ENCODE measurements at places on chromosomes 3 and 15.

DNA sequence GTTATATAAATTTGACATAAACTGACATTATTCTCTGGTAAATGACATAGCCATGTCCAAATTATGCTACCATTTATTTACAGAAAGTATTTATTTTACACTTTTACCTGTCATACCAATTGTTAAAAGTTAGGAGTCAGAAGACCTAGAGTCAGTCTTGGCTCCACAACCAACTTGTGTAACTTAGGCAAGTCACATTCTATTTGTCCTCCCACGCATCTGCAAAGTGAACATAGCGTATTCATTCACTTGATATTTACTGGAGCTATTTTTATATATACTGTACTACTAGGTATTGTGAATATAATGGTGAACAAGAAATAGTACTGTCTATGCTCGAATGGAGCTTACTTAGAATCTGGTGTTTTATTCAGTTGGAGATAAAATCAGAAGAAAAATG is 78.7 kb downstream of the ZNF280D start:
- DNase-seq: no peak

DNA sequence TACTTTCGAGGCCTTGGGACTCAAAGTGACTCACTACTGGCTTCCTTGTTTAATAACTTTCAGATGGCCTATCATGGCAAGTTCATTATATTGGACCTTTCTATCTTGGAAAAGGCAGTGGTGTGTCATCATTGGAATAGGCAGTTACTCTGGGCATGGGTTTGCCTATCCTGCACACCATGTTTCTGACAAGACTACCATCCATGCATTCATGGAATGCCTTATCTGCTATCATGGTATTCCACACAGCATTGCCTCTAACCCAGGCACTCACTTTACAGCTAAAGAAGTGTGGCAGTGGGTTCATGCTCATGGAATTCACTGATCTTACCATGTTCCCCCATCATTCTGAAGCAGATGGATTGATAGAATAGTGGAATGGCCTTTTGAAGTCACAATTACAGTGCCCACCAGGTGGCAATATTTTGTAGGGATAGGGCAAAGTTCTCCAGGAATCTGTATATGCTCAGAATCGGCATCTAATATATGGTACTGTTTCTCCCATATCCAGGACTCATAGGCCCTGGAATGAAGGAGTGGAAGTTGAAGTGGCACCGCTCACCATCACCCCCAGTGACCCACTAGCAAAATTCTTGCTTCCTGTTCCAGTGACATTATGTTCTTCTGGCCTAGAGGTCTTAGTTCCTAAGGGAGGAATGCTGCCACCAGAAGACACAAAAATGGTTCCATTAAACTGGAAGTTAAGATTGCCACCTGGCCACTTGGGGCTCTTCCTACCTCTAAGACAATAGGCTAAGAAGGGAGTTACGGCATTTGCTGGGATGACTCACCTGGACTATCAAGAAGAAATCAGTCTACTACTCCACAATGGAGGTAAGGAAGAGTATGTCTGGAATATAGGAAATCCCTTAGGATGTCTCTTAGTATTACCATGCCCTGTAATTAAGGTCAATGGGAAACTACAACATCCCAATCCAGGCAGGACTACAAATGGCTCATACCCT is 1161.4 kb downstream of the SI start:
- DNase-seq: no peak

GRCh38 chr15:63420333-63420747 is 38.7 kb upstream of the CA12 start:
- DNase-seq: no peak

DNA sequence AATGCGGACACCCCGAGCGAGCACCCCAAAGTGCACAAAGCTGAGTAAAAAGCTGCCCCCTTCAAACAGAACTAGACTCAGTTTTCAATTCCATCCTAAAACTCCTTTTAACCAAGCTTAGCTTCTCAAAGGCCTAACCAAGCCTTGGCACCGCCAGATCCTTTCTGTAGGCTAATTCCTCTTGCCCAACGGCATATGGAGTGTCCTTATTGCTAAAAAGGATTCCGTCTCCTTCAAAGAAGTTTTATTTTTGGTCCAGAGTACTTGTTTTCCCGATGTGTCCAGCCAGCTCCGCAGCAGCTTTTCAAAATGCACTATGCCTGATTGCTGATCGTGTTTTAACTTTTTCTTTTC is 5.3 kb downstream of the BHLHE40 start:
- DNase-seq: no peak

GRCh38 chr15:69436951-69437350 is 15.7 kb upstream of the RPLP1 start:
- no peak for DNase-seq

DNA sequence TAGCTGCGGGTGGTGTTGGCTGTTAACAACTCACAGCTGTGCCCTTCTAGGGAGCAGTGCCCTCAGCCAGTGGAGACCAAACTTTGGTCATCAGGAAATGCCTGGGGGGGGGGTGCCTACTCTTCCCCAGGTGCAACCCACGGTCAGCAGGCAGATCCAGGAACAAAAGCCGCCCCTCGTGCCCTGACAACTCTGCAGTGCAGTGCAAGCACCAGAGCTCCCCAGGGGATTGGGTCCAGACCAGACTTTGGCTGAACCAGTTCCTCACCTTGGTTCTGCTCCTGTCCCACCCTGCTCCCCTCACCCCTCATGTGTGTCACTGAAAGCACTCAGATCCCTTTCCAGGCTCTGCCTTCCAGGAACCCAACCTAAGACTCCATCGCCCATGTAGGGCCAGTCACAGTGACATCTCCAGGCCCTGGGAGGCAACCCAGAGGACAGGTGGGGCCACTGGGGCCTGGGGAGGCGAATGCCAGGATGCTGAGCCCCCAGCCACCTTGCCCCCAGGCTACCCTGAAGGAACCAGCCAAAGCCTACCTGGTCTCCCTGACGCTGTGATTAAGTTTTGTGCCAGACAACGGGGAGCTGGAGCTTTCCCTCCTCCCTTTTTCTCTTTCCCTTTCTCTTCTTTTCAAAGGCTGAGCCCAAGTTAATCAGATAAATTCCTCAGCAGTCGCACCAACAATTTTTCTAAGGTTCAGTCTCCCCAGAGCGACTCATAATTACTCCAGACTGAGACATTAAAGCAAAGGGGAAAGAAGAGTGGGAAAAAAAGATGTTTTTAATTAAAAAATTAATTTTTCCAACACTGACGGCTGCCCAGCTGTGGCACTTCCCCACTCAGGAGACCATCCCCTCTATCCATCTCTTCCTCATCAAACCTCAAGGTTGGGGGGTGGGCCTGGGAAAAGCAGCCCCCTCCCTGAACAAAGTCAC is 207.5 kb upstream of the LINGO1 start:
- no peak for DNase-seq

GRCh38 chr3:45690336-45691035 is 1.3 kb downstream of the SACM1L start:
- DNase-seq: no peak

DNA sequence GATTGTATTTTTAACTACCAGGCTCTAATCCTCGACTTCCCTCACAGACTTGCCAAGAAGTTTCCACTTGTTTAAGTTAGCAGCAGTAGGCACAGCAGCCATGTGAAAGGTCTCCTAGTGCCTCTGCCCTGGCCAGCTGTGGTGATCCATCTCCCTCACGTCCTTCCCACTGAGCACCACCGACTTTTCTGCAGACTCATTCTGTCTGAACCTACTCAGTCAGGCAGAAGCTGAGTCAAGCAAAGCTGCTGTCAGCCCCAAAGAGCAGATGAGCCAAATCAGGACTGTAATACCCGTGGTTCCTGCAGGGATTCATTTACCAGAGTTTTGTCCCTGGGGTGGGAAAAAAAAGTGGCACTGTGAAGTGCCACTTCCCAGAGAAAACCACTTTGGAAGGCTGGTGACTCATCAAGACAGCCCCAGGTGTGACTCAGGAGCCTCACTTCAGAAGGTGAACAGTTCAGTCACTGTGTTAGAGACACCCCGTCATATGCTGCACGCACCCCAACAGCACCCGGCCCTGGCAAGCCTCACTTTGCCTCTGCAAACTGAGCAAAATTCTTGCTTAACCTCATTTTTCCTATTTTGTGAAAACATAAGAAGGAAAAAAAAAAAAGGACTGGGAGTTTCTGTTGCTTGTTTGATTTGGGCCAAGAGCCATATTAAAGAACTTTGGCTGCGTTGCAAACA is 76.0 kb downstream of the WWTR1 start:
- DNase-seq: no peak

GRCh38 chr3:154421083-154421482 is 8.9 kb downstream of the GPR149 start:
- no peak for DNase-seq

GRCh38 chr15:69304182-69304545 is 5.5 kb downstream of the PAQR5 start:
- no peak for DNase-seq

- no peak for DNase-seq
Measured at GRCh38 chr3:189169728-189170127, 2.0 kb upstream of the TPRG1 start.

DNA sequence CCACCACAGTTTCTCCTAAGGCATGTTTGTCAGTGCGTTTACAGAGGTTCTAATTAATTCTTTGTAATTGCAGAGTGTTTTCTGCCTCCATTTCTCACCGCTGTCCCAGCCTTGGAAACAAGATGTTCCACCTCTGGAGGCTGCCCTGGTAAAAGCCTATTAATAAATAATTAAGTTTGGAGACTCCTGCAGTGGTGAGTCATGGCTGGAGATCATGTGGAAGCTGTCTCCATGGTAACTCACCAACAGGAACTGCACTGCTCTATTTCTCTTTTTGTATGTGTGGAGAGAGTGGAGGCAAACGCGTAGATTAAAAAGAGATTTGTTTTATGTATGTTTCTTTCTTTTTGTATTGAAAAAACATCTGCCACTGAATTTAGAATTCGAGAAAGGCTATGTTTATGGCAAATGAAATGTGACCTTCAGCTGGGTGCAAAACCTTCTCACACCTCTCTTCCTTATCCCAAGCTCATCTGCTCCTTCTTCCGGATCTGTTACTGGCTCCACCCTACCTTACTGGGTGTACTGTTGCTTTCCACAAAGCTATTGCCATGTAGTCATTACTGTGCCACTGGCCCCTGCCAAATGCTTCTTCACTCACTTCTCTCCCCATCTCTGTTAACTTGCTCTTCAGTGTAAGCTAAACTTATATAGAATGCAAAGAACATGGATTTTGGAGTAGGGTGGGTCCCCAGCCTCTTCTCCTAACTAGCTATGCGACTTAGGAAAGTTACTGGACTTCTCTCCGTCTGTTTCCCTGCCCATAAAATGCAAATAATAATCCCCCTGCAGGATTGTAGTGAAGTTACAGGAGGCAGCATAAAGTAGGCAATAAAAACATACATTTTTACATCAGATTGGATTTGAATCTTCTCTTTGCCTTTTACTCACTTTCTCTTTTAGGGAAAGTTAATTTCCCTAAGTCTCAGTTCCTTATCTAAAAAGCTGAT is 778.5 kb downstream of the NTRK3 start:
- DNase-seq: no peak

GRCh38 chr3:134419214-134419959 is 45.1 kb upstream of the AMOTL2 start:
- DNase-seq: no peak

- DNase-seq: no peak
Measured at GRCh38 chr15:48614051-48614450, 31.5 kb downstream of the FBN1 start.

- DNase-seq: no peak
Measured at GRCh38 chr3:128554100-128554464, 61.1 kb upstream of the GATA2 start.

DNA sequence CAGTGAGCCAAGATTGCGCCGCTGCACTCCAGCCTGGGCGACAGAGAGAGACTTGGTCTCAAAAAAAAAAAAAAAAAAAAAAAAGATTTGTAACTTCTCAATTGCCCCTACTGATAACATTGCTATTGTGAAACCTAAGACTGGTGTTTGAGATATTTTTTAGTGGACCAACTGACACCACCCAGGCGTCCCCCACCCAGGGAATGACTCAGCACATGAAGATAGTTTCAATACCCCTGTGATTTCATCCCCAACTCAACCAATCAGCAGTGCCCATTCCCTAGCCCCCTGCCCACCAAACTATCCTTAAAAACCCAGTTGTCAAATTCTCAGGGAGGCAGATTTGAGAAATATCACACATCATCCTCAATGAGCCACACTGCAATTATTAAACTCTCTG is 76.9 kb downstream of the TTBK2 start:
- no peak for DNase-seq

GRCh38 chr15:57309856-57310760 is 66.2 kb upstream of the CGNL1 start:
- no peak for DNase-seq

- no peak for DNase-seq
Measured at GRCh38 chr15:25797035-25797434, 66.1 kb downstream of the ATP10A start.

Measured in D721Med (cell line).